ENCODE measurements at places on chromosomes 1 and 21.

- no peaks in the 10 kb centered on the region for H3K27me3 ChIP-seq
- H3K4me1 ChIP-seq = peaks cover 89% of the 10 kb centered on the region
Measured at GRCh38 chr1:93669369-93669768, 12.3 kb downstream of the BCAR3 start.

DNA sequence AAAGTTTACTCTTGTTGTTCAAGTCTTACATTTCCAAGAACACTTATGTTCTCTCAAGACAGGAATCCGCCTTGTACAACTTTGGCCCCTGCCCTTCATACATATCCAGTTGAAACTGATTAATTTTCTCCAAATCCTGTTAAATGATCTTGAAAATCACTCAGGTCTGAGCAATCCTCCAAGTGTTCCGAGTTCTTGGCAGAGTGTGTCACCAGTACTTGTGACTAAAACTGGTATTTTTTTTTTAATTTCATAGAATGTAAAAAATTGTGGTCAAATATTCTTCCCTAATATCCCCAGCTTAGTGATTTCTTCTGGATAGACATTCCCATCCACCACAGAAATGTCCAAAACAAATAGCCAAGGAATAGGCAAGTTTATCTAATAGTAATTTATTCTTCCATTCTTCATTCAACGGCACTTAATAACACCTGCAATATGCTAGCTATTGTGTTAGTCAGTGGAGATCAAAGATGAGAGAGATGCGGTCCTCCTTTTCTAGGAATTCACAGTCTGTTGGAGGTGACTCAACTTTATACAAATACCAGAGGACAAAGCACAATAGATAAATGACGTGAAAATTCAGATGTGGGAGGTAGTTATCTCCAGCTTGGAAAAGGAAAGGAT, 71.4 kb downstream of the DIRAS3 start:
- H3K36me3 ChIP-seq = no peaks in the 10 kb centered on the region
- no peaks in the 10 kb centered on the region for H3K27me3 ChIP-seq
- H3K4me1 ChIP-seq = peaks cover 22% of the 10 kb centered on the region
- peak overlapping the region; percentile 38 for H3K4me3 ChIP-seq
- DNase-seq = peak; percentile 86
- H3K27ac ChIP-seq = peak overlapping the region; percentile 54

DNA sequence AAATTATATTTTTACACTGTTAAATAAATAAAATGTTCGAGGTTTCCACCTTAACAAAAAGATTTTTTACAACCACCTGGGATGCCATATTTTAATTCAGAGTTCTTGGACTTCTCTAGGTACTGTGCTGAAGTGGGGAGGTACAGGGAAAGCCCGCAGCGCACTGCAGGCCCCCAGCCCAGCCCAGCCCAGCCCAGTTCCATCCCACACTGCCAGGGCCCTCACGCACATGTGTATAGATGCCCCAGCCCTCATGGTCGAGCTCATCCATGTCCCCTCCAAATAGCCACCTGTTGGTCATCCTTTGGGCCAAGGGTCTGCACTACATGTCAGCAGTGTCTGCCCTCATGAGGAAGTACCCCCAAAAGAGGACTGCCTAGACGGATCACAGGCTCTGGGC, 11.7 kb upstream of the MYOM3 start:
- no peaks in the 10 kb centered on the region for H3K27me3 ChIP-seq
- no peak overlapping the region for H3K4me3 ChIP-seq
- no peak overlapping the region for H3K27ac ChIP-seq

GRCh38 chr1:7644961-7645750, 125.9 kb upstream of the VAMP3 start:
- no peaks in the 10 kb centered on the region for H3K36me3 ChIP-seq
- peaks cover 8% of the 10 kb centered on the region for H3K4me1 ChIP-seq
- peaks cover 12% of the 10 kb centered on the region for H3K27me3 ChIP-seq
- no peak for DNase-seq
- no peak overlapping the region for H3K4me3 ChIP-seq
